ENCODE measurements at places on chromosomes 4 and X. TPM values are rescaled to one million over a fixed set of nuclear protein-coding genes. Genes with fewer than 3 reads are reported as not detected.

DNA sequence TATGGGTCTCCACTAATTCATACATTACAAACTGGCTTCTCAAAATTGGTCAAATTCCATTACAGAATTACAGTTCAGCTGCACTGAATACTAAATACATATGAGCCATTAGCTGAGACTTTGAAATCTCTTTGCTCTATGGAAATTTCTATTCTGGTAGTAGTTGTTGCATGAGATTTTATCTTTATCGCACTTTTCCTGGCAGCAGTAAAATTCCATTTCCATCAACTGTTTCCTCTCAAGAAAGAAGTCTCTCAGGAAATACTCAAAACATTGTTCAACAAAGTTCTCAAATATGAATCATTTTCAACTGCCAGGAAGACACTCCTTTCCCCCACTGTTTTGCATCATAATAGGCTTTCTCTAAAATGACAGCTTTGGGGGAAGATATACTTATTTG lies 51.3 kb downstream of the ATP11C start:
- no peak overlapping the region for H3K4me3 ChIP-seq
- DNase-seq = no peak
- H3K4me1 ChIP-seq = peaks cover 8% of the 10 kb centered on the region
- no peaks in the 10 kb centered on the region for H3K36me3 ChIP-seq
- H3K27ac ChIP-seq = no peak overlapping the region

- no peak for DNase-seq
- H3K36me3 ChIP-seq = no peaks in the 10 kb centered on the region
- no peaks in the 10 kb centered on the region for H3K27me3 ChIP-seq
- H3K4me3 ChIP-seq = no peak overlapping the region
- H3K4me1 ChIP-seq = no peaks in the 10 kb centered on the region
These were observed 2320.1 kb downstream of the ARAP2 start for GRCh38 chr4:33924239-33924638.

GRCh38 chr4:54229631-54230483 lies 764 bp downstream of the PDGFRA start:
- no peak for DNase-seq
- H3K4me3 ChIP-seq = peak overlapping the region; percentile 64
- no peaks in the 10 kb centered on the region for H3K4me1 ChIP-seq
- peak overlapping the region; percentile 68 for H3K27ac ChIP-seq
- H3K27me3 ChIP-seq = peaks cover 40% of the 10 kb centered on the region

DNA sequence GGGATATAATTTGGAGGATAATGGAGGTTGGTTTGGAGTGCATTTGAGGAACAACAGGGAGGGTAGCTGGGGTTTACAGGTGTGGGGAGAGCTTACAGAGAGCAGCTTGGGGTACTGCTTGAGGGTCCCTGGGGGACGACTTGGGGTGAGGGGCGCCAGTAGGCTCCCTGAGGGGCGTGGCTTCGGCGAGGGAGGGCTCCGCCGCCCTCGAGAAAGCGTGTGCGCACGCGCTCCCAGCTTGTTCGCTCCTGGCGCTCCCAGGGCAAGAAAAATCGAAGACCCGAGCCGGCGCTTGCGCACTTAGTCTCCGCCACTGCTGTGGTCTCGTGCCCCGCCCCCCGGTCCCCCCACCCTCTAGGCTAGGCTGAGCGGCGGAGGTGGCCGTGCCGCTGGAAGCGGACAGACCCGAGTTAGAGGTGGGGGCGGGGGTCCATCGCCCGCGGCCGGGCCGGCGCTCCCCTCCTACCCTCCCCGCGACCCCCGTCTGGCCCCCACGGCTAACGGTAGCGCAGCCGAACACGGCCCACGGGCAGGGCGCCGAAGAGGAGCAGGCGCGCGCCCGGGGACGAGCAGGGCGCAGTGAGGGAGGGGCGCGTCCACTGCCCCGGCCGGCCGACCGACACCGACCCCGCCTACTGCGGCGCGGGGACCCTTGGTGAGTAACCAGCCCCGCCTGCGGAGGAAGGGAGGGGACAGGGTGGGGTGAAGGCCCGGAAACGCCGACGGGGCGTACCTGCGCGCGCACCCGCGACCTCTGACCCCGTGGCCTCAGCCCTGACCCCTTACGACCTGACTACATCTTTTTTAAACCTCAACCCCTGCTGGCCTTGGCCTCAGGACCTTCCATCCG lies 5.4 kb upstream of the CCDC120 start:
- no peaks in the 10 kb centered on the region for H3K4me1 ChIP-seq
- H3K27me3 ChIP-seq = no peaks in the 10 kb centered on the region
- H3K27ac ChIP-seq = peak overlapping the region; percentile 79

- DNase-seq = no peak
- H3K4me1 ChIP-seq = no peaks in the 10 kb centered on the region
- H3K27me3 ChIP-seq = no peaks in the 10 kb centered on the region
- H3K4me3 ChIP-seq = no peak overlapping the region
- H3K36me3 ChIP-seq = no peaks in the 10 kb centered on the region
These were observed 334.5 kb downstream of the GASK1B start for GRCh38 chr4:157838366-157838765.

- no peaks in the 10 kb centered on the region for H3K4me1 ChIP-seq
- H3K27ac ChIP-seq = no peak overlapping the region
- no peak overlapping the region for H3K4me3 ChIP-seq
- H3K27me3 ChIP-seq = peaks cover 21% of the 10 kb centered on the region
These were observed 2.8 kb downstream of the SFRP2 start for GRCh38 chr4:153785910-153786721.

DNA sequence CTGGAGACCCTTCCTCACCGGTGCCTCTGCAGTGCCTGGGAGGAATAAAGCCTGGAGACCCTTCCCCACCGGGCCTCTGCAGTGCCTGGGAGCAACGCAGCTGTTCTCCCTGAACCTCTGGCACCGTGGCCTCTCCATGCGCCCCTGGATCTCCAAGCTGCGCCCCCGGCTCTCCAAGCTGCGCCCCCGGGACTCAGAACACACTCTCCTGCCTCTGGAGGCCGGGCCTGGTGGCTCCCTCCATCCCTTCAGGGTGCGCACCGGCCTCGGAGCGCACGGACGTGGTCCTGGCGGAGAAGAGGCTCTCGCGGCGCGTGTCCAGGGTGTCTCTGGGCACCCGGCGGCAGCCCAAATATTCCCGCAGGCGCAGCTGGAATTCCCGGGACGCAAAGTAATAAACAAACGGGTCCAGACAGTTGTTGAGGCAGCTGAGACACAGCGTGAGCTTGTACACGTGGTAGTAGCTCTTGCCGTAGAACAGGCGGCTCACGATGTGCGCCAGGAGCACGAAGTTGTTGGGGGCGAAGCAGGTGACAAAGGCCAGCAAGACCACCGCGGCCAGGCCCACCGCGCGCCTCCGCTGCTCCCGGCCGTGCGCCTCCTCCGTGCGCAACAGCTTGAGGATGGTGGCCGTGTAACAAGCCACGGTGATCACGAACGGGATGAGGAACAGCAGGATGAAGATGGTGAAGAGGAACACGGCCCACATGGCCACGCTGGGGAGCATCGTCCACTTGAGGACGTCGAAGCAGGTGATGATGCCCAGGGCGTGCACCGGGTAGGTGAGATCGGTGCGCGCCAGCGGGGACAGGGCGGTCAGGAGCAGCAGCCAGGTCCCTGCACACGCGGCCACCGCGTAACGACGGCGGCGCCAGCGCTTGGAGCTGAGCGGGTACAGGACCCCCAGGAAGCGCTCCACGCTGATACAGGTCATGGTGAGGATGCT lies 12.8 kb upstream of the ASMTL start:
- no peak overlapping the region for H3K4me3 ChIP-seq
- H3K27ac ChIP-seq = no peak overlapping the region
- no peaks in the 10 kb centered on the region for H3K36me3 ChIP-seq
- H3K27me3 ChIP-seq = peaks cover 4% of the 10 kb centered on the region
- DNase-seq = peak; percentile 32

DNA sequence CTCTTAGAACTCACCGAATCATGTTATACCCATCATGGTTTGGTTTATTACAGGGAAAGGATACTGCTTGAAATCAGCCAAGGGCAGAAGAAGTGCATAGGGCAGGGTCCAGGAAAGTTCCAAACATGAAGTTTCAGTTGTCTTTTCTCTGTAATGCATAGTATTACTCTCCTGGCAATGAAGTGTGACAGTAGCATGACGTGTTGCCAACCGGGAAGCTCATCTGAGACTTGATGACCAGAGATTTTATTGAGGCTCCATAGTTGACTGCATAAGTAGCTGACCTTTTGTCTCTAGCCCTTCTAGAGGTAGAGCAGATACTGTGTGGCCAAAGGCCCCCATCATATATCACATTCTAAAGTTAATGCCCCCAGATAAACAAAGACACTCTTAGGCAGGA lies 72.1 kb downstream of the BEND4 start:
- H3K4me1 ChIP-seq = no peaks in the 10 kb centered on the region
- no peak overlapping the region for H3K27ac ChIP-seq
- H3K27me3 ChIP-seq = no peaks in the 10 kb centered on the region
- no peak overlapping the region for H3K4me3 ChIP-seq

- H3K36me3 ChIP-seq = no peaks in the 10 kb centered on the region
- no peak overlapping the region for H3K27ac ChIP-seq
- DNase-seq = no peak
- no peaks in the 10 kb centered on the region for H3K27me3 ChIP-seq
These were observed 58.4 kb upstream of the CBR4 start for GRCh38 chr4:169068423-169068822.

MAML3 gene
- 5.8 TPM for total RNA-seq

DCAF12L2 gene
- total RNA-seq = 0.15 TPM

PCDH11X gene
- total RNA-seq = 0.15 TPM

GPC3 gene
- total RNA-seq = 18.6 TPM

Data from right atrium auricular region (tissue), 2 donors.